ENCODE measurements at places on chromosomes 12 and 14.

DNA sequence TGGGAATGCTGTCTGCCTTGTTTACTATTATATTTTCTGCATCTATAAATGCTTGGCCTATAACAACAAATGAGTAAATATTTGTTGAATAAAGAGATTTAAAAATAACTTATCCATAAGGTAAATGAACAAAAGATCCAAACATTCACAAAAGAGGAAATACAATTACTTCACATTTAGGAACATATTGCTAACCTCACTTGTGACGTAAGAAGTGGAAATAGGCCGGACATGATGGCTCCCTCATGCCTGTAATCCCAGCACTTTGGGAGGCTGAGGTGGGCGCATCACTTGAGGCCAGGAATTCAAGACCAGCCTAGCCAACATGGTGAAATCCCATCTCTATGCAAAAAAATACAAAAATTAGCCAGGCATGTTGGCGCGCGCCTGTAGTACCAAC lies 25.7 kb upstream of the CKAP4 start:
- DNase-seq = no peak

GRCh38 chr12:124388679-124389137 lies 93.8 kb downstream of the RFLNA start:
- peak; percentile 59 for DNase-seq

DNA sequence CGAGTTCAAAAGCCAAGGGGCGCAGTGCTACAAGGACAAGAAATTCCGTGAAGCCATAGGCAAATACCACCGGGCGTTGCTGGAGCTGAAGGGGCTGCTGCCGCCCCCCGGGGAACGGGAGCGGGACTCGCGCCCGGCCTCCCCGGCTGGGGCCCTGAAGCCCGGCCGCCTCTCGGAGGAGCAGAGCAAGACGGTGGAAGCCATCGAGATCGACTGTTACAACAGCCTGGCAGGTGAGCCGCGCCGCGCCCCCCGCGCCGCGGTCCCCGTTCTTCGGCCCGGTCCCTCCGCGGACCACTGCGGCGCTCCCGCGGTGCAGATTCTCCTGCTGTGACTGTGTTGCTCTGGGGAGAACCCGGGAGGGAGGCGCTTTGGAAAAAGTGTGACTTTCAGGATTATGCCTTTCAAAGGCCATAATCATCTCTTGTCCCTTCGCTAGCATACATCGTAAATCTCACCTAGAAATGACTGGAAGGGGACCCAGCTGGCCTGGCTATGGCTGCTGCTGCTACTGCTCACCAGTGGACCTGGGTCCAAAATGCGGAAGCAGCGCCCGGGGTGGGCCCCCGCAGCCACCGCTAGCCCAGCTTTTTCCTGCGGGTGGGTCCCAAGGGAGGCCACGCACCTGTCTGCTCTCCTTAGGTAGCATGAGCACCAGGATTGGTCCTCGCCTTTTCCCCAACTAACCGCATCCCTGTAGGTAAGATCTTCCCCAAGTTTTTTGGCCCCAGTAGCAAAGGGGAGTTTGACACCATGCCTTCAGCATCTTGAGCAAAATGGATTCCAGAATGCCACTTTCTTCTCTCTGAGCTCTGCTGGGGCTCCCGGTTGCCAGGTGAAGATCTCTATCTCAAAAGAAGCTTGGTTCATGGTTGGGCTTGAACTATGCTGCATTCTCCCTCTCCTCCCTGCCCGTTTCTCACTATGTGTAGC lies 853 bp downstream of the TTC9 start:
- no peak for DNase-seq

DNA sequence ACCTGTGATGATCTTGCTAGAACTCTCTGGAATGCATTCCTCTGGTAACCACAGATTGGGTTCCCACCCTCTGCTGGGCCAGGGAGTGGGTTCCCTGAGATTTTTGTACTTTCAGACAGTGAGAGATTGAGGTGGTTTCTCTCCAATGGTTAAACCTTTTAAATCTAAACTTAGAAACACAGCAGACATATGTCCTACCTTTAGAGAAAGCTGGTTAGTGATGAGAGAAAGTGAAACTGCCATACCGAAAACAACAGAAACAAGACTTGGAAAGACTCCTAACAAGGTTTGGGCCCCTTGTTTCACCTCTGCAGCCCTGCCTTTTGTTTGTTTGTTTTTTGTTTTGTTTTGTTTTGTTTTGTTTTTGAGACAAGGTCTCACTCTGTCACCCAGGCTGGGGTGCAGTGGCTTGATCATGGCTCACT lies 9.7 kb upstream of the SGPP1 start:
- no peak for DNase-seq

- no peak for DNase-seq
Measured at GRCh38 chr12:27906127-27906500, 66.4 kb downstream of the PTHLH start.

DNA sequence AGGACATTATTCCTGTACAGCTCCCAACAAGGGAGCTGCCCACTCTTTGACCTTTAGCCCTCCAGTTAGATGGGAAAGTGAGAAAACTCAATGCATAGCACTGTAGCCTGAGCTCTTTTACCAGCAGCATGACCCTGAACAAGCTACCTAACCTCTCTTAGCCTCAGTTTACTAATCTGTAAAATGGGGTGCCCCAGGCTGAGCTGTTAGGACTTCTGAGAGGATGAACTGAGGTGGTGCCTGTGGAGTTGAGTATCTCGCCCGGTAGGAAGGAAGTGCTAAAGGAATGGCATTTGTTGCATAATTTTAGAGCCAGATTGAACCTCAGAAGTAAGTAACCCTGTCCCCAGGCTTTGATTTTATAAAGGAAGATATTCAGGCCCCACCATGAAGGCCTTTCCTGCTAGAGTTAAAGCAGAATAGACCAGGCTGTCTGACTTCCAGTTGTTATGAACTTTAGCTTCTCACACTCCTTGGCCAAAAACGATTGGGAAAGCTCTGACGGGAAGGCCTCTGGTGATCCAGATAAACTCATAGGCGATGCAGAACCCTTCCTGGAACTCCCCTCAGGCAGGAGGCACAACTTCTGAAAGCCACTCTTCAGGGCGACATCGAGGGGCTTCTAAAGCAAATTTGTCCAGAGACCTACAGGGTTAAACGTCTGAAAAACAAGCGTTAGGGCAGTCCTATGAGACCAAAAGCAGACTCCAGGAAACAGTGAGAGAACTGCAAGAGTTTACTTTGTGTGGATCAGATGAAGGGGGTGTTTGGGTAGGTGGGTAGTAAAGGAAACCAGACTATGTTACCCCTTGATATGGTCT lies 2.5 kb upstream of the SERPINA10 start:
- no peak for DNase-seq

- DNase-seq = peak; percentile 58
Measured at GRCh38 chr12:47715393-47715876, 9.6 kb upstream of the RPAP3 start.

DNA sequence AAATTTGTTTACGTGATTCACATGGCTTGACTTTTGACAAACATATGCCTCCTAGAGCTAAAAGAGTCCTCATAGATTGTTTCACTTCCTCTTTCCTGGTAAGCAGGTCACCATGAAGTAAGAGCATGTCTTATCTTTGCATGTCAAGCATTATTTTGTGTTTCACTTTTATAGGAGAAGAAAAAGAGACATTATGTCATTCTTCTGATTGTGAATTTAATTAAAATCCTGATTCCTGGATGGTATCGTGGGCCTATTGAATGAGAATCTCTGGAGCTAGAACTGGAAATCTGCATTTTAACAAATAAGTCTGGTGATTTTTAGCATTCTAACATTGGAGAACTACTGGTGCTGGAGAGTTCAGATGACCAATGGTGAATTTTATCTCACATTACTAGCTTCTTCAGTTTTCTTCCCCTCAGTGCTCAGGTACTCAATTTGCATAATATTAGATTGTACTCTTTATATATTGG lies 218.6 kb upstream of the ATP2B1 start:
- no peak for DNase-seq

DNA sequence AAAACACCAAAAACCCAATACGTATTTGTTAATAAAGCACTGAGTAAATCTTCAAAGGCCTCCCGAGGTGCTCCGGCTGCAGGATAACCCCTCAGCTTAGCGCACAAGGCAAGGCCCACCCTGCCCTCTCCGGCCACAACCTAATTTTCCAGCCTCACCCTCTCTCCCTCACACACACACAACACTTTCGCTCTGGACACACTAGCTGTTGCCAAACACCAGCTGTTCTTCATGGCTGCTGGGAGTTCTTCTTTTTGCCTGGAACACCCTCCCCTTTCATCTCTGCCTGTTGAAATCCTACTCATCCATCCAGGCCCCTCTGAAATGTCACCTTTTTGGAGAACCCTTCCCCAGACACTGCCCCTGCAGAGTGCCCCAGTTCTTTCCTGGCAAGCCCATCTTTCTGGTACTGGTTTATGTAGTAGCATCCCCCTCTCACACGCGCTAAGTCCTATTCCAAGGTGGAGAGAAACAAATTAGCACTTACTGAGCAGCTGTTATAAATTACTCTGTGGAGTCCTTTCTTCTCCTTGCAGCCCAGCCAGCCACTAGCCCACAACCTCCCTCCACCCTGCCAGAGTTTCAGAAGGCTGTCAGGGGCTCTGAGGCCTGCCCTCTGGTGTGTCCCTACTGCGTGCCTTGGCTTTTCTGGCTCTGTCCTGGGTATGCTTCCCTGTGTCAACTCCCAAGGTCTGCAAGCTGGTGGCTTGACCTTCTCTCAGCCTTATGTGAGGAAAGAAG lies 805 bp upstream of the CRACR2A start:
- no peak for DNase-seq

DNA sequence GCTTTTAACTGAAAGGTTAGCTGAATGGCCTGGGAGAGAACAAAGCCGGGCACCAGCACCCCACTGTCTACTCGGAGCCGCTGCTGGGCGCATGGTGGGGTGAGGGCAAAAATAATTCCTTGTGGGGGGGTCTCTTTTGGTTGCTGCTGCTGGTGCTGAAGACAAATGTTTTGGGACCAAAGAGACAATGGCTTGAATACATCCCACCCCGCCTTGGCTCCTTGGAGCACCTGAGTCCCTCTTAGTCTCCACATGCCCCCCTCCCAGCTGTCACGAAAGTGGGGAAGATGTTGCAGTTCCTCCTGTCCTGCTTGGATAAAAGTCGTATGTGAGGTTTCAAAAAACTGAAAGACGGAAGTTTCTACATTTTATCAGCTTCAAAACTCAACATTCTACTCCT lies 85.0 kb downstream of the PIWIL1 start:
- no peak for DNase-seq

- no peak for DNase-seq
Measured at GRCh38 chr14:63478010-63478409, 65.2 kb downstream of the PPP2R5E start.

DNA sequence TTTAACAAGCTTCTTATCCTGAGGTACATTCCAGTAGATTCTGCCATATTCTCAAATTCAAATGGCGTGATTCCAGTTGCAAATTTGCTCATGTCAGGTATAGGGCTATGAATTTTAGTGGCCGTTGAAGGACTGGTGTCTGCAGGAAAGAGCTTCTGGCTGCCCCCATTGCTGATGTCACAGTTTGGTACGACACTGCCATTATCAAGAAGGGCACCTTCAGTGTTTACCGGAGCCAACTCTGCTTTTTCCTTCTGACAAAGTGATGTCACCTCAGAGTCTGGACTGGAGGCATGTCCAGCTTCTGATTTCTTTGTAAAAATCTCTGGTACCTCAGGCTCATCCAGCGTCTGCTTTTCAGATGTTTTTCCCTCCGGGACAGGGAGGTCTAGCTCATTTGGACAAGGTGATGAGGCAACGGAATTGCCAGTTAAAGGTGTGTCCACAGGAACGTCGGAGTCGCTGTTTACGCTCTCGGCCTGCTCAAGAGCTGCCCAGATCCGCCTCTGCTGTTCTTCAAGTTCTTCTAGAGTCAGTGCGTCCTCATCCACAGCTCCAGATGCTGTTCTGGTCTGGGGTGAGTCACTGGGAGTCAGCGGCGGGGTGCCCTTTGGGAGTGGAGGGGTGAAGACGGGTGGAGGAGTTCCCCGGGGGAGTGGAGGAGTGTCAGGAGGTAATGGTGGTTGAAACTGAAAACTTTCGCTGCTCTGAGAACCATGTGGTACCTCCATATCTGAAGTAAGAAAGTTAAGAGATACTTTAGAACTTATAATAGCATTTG lies 27.0 kb downstream of the ZCCHC8 start:
- DNase-seq = no peak

DNA sequence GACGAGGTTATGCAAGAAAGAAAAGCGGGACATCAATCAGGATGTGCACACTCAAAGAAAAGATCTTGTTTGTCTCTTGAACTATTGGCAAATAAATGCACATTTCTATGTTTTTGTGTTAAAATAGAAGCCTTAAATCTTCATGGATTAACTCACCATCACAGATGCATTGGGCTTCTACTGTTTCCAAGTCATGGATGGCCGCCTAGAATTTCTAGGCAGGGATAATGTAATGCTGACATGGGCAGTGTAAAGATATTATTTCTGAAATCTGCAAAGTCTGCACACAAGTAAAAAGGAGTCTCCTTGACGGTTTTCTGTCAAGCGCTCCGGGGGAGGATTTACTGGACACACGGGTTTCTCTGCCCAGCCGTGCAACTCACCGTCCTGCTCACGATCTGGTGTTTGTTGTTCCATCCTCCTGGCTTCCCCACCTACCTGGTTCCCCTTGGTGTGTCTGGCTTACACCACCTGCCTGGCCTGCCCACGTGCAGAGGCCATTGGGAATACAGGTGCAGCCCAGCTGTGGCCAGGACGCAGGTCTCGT lies 103.3 kb upstream of the FZD10 start:
- no peak for DNase-seq

DNA sequence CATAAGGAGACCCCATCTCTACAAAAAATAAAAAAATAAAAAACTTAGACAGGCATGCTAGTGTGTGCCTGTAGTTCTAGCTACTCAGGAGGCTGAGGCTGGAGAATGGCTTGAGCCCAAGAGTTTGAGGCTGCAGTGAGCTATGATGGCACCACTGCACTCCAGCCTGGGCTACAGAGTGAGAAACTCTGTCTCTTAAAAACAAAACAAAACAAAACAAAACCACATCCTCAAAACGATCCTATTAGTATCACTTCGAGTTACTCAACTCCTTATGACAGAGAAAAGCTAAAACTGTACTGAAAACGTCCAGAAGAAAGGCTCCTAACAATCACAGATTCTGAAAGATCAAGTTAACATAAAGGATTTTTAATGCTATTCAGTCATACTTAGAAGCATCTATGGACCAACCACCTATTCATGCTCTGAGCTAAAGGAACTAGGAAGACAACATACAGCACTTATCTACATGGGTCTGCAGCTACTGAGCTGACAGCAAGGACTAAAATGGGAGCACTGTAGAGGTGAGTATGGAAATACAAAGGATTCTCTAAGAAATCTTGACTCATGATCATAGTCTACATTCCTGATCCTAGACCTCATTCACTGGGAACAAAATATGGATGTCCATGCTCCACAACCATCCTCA lies 75.3 kb upstream of the DUSP6 start:
- no peak for DNase-seq

GRCh38 chr14:33617154-33617553 lies 333.7 kb downstream of the EGLN3 start:
- no peak for DNase-seq

DNA sequence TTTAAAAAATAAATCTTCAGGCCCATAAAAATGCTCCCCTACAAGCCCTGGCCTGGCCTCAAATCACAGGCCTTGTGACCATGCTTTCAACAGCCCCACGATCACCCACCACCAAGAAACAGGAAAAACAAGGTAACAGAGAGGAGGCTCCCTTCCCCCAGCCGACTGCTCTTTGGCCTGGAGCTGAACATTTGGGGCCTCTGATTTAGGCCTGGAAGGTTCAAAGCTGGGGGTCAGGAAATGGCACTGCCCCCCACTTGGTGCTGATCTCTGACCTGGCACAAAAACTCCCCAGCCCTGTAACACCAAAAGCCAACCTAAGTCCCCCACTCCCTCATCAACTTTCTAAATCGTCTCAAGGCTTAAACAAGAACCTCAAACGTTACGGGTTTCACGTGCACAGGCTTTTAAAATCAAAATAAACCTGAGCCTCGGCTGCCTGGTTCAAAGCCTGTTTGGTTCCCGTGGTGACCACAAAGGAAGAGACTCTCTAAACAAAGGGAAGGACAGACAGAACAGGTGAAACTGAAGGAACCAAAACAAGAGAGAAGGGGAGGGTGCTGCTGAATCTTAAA lies 9.0 kb downstream of the ACTN1 start:
- no peak for DNase-seq

Measured in caudate nucleus (tissue), 63 donors.